Purkinje cell (primary cell): ENCODE measurements at places on chromosomes 12 and 14. TPM values are rescaled to one million over a fixed set of nuclear protein-coding genes. Genes with fewer than 3 reads are reported as not detected.

WNT1 gene
- not detected in 2 replicates for polyA plus RNA-seq

SPX gene
- 1.6 TPM in 1 of 2 replicates, not detected in the other for polyA plus RNA-seq

R3HDM2 gene
- polyA plus RNA-seq: 33.3 and 55.6 TPM in 2 replicates

DGKA gene
- 2.0 and 9.5 TPM in 2 replicates for polyA plus RNA-seq

MED6 gene
- 42.1 and 80.9 TPM in 2 replicates for polyA plus RNA-seq

SMIM10L1 gene
- 17.9 and 18.2 TPM in 2 replicates for polyA plus RNA-seq

NEUROD4 gene
- not detected in 2 replicates for polyA plus RNA-seq

CACNA1C gene
- polyA plus RNA-seq: 0.39 and 1.1 TPM in 2 replicates

ACOT4 gene
- 0.13 and 0.83 TPM in 2 replicates for polyA plus RNA-seq

DDX47 gene
- polyA plus RNA-seq: 52.1 and 75.6 TPM in 2 replicates

ATP6V1D gene
- 475 and 827 TPM in 2 replicates for polyA plus RNA-seq

KLRC2 gene
- 0.48 and 5.5 TPM in 2 replicates for polyA plus RNA-seq

SYNDIG1L gene
- polyA plus RNA-seq: not detected in 2 replicates

BDKRB1 gene
- not detected in 2 replicates for polyA plus RNA-seq

CD69 gene
- polyA plus RNA-seq: 0.24 TPM in 1 of 2 replicates, not detected in the other

A2ML1 gene
- polyA plus RNA-seq: 0.07 TPM in 1 of 2 replicates, not detected in the other
